ENCODE measurements at places on chromosomes 4 and X.

DNA sequence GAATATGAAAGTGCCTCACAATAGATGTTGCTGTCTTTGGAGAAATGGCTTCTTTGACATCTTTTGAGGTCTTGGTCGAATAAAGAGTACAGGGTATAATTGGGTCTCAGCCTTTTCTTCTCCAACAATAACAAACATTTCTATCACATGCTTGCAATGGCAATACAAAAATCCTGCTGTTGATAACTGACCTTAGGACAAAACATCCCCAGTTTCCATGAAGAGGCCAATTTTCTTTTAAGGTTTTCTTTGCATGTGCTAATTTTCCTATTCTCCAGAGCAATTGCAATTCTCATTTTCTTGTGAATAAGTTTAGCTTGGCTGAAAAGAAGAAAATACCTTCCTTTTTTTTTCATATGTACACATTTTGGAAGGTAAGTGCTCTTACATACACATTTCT lies 130.7 kb upstream of the RPS6KA6 start:
- no peak for DNase-seq

DNA sequence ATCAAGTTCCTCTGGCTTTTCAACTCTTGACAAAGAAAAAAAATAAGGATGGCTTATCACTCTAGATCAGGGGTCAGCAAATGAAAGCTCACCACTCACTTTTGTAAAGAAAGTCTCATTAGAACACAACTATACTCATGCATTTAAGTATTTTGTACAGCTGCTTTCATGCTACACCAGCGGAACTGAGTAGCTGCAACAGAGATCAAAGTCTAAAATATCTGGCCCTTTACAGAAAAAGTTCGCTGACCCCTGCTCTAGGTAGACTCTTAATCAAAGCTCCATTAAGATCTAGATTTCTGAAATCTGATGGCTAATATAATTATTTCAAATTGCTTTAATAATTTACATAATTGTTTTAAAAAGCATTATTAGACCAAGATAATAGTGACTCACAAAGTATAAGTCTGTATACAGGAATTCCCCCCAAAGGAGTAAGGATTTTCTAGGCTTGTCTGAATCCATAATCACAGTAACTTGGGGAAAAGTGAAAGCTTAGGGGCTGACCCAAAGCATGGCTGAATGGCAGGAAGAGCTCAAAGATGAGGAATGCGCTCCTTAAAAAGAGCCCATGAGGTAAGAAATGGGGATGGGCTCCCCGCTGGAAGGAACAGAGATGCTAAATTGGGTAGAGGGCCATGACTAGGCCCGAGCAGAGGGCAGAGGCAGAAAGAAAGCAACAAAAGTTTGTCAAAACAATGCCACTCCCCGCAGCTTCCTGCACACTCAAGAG lies 140.3 kb downstream of the SH3KBP1 start:
- no peak for DNase-seq

GRCh38 chrX:72268597-72269365 lies 8.3 kb downstream of the RPS4X start:
- no peak for DNase-seq

- DNase-seq: no peak
Observed at GRCh38 chrX:156008915-156009314, 11.4 kb downstream of the IL9R start.

DNA sequence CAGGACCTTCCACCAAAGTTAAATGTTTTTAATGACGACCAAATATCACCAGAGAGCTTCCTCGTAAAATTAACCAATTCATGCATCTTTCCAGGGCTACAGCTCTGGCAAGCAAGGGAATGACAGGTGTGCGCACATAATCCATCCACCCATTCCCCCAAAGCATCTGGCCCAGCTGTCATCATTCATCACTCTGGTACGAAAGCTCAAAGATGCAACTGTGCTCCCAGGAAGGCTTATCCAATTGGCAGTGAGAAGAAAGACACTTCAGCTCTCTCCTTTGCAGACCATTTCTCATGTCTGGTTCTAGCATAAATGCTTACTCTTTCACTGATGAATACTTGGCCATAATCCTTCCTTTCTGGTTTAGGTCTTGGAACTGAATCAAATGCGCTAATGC lies 139.2 kb downstream of the NSUN7 start:
- DNase-seq: no peak

- no peak for DNase-seq
Observed at GRCh38 chrX:47206316-47206715, 12.2 kb upstream of the CDK16 start.

- no peak for DNase-seq
Observed at GRCh38 chr4:40858962-40859361, 109.2 kb downstream of the NSUN7 start.
